ENCODE measurements at places on chromosomes 5 and 9.

DNA sequence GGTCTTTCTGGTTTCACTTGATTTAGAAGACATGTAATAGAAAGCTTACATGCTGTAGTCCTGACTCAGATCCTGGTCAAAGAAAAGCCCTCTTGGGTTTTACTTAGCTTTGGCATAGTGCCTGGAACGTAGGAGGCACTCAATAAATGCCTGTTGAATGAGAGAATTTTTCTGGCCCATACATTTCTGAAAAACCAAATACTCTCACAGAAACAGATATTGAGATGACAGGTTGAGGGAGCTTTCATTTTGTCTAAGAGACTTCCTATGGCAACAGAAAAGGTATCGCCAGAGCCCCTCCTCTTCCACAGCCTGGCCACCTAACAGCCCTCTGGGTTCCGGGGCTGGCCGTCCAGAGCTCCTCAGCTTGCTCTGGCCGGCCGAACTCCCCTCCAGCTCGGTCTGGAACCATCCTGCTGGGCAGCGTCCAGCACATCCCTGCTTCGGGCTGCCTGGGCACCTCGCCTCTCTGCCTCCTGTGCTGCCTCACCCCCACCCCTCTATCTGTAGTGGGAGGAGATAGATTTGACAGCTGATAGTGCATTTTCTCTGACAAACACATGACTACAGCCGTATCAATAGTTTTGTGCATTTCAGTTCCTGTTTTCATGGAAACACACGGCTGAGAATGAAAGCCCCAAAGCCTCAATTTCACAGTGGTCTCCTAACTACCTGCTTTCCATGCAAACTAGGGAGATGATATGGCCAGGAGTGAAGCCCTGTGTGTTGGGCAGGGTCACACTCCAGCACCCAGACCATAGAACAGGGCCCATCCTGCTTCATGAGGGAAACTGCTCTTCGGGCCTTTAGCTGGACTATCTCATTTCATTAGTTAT, 1.1 kb downstream of the IL4 start:
- peak; percentile 90 for DNase-seq

DNA sequence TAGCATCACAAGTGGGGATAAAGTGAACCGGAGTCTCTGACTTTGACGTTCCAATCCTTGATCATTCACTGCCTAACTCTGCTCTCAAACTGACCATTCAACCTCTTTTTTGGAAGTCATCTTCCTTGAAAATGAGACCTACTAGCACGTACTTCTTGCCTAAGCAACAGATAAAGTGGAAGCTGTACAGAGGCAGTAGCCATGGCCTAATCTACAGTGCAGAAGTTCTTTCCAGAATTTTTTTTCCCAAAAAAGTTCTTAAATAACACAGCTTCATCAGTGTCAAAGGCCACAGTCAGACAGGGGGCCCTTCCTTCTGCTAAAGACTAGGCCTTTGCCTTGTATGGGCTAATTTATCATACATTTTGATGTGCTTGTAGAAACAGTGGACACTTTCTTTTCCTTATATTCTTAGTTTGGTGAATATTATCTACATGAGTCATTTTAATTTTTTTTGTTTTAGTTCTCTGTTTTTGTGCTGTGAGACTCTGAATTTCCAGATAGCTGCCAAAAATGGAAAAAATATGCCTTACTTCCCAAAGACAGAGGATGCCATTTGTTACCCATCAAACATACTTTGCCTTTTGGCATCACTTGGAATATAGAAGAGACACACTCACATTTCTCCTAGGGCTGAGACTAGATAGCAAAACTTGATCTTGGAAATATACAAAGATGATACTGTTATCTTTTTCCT, 96.3 kb upstream of the VCAN start:
- no peak for DNase-seq

- no peak for DNase-seq
Measured at GRCh38 chr5:142946547-142947426, 176.6 kb downstream of the ARHGAP26 start.

DNA sequence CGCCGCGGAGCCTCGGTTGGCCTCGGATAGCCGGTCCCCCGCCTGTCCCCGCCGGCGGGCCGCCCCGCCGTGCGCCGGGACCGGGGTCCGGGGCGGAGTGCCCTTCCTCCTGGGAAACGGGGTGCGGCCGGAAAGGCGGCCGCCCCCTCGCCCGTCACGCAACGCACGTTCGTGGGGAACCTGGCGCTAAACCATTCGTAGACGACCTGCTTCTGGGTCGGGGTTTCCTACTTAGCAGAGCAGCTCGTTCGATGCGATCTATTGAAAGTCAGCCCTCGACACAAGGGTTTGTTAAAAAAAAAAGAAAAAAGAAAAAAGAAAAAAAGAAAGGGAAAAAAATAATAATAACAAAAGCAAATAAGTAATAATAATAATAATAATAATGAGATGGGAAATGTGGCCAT, 112.8 kb downstream of the GCNT1 start:
- DNase-seq = no peak

- no peak for DNase-seq
Measured at GRCh38 chr5:127019928-127020327, 10.4 kb downstream of the MARCHF3 start.

DNA sequence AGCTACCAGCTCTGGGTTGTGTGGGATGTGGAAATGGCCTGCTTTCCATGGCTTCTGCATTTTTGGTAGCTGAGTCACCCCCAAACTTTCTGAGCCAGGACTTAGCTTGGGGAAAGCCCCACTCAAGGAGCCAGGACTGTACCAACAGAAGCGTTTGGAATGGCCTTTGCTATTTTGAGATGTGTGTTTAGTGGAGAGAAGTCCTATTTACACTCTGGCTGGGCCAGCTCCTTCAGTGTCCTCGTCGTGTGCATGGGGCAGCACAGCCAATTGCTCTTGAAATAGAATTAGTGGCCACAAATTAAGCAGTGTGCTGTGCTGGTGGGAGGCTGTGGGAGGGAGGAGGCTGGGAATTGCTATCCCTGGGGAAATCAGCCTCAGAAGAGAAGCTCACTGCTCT, 51.6 kb downstream of the ENTREP1 start:
- DNase-seq = peak; percentile 81

GRCh38 chr5:72141440-72142355, 34.4 kb downstream of the MAP1B start:
- DNase-seq = peak; percentile 84

DNA sequence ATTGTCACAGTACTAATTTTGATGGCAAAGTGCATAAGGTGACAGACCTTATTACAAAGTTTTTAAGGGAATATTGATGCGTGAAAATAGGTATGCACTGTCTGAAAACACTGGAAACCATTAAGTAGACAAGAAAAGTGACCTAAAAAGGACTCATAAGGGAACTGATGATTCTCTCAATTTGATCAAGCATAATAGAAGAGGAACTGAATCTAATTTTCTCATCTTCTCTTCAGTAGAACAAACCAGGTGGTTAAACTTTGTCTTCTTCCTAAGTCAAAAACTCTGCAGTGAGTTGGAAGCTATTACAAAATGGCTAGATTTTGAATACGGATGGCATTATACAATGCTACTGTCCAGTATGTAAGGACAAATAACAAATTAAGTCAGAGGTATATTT, 53.4 kb downstream of the RNF145 start:
- DNase-seq = no peak

DNA sequence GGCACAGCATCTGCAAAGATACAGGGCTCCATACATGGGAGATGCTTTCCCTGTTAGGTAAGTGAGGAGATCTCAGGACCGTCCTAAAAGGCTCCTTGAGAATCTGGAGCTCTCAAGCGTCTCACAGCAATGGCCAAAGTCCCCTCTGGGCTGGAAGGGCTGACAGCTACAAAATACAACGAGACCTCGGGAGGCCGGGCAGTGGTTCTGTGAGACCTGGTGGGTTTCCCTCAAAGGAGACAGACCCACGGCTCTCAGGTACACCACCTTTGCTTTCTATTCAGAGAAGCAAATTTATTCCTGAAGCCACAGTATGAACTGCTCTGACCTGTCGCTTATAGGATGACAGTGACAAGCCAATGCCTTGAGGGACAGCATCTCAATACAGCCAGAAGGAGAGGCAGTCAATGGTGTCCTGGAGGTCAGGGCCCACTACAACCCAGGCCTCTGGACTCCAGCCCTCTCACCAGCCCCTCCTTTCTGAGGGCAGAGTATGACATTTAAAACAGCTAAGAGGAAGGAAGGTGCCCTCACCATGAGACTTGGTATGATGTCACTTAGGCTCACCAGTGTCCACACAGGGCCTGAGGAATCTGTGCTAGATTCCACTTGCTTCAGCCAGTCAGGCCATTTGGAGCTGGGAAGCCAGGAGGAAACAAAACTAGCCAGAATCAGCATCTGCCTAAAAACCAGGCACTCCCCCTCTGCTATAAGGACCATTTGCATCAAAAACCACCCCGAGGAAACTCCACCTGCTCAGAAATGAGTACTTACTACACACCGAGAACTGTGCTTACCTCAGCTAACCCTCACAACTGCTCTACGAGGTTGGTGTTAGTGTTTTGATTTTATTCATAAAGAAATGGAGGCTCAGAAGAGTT, 86.5 kb upstream of the FSTL4 start:
- no peak for DNase-seq

DNA sequence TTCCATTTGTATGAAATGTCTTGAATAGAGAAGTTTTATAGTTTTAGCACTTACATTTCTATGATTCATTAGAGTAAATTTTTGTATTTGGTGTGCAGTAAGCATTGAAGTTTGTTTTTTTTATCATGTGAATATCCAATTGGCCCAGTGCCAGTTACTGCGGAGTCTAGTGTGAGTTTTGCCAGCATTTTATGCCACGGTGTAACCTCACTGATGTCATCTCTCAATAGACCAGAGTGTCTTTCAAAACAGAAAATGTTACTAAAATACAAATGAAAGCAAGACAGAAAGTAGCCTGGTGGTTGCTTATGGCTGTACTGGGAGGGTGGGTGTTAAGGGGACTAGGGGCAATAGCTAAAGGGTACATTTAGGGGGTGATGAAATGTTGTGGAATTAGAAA, 62.8 kb downstream of the IPPK start:
- DNase-seq = peak; percentile 49

DNA sequence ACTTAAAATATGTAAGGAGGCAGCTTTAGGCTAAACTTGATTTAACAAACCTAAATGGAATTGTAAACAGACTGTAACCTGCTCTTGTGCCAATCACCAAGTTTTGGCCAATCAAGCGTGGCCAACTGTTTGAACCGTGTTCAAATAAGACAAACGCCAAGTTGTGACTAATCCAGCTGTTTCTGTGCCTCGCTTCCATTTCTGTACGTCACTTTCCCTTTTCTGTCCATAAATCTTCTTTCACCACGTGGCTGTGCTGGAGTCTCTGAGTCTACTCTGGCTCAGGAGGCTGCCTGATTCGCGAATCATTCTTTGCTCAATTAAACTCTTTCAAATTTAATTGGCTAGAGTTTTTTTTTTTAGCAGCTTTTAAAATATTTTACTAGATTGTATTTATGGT, 71.3 kb downstream of the LIX1 start:
- DNase-seq = peak; percentile 66

- peak; percentile 2 for DNase-seq
Measured at GRCh38 chr5:113807427-113807991, 294.0 kb downstream of the YTHDC2 start.

DNA sequence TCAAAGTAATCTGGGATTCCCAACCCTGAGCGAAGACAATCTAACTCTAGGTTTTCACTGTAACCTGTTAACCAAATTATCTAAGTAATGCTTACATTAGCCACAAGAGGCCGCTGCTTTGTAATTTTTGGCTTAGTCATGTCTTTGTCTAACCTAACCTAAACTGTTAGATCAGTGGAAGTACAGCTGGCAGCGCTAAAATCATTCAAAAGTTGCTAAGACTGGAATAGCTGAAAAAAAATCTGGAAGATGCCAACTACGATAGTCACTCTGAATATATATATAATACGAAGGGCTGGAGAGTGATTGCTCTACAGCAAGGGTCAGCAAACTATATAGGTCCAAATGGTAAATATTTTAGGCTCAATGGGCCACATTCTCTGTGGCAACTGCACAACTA, 60.2 kb downstream of the FBXO38 start:
- DNase-seq = peak; percentile 72

GRCh38 chr5:82564963-82565362, 286.8 kb upstream of the RPS23 start:
- DNase-seq = no peak

DNA sequence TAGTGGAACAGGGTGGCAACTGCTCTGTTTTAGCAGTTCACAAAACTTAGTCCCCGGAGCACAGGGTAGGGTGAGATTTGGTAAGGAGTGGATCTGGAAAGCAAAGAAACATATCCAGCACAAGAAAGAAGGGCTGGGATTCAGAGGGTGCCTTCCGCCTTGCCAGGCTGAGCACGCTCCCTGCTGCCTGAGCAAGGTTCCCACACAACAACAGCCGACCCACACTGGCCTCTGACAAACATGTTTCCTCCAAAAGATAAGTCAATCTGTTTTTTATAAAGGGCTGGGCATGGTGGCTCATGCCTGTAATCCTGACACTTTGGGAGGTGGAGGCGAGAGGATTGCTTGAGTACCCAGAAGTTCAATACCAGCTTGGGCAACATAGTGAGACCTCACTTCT, 45.8 kb downstream of the RAB3C start:
- DNase-seq = no peak

DNA sequence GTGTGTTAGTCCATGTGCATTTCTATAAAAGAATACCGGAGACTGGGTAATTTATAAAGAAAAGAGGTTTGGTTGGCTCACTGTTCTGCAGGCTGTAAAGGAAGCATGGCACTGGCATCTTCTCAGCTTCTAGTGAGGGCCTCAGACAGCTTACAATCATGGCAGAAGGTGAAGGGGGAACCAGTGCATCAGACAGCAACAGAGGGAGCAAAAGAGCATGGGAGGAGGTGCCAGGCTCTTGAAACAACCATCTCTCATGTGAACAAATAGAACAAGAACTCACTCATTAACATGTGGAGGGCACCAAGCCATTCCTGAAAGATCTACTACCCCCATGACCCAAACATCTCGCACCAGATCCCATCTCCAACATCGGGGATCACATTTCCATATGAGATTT, 89.2 kb upstream of the IL33 start:
- no peak for DNase-seq

DNA sequence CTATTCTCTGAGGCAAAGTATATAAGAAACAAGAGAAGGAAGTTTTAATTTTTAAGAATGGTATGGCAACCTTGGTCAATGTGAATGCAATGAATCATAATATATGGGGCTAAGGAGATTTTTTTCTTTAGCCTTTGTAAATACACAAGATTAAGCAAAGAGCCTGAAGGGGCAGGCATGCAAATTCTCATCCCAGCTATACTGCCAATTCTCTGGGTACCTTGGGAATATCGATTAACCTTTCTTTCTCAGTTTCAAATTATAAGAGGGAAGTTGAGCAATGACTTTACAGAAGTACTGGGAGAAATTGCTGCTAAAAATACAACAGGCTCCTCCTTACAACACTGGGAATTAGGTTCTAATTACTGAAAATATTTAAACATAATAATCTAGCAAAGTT, 97.5 kb downstream of the MRPS27 start:
- DNase-seq = no peak

- no peak for DNase-seq
Measured at GRCh38 chr5:91028499-91028956, 354.6 kb downstream of the ARRDC3 start.

GRCh38 chr9:21690561-21690960, 111.9 kb upstream of the MTAP start:
- no peak for DNase-seq

Data from fibroblast of villous mesenchyme (primary cell).